Activated T-helper 17 cell treated with anti-CD3 and anti-CD28 coated beads, Interleukin-2, amount 50 U/mL, for 72 hours (primary cell): ENCODE measurements at places on chromosomes 2 and 18. TPM values are rescaled to one million over a fixed set of nuclear protein-coding genes. Genes with fewer than 3 reads are reported as not detected.

DNA sequence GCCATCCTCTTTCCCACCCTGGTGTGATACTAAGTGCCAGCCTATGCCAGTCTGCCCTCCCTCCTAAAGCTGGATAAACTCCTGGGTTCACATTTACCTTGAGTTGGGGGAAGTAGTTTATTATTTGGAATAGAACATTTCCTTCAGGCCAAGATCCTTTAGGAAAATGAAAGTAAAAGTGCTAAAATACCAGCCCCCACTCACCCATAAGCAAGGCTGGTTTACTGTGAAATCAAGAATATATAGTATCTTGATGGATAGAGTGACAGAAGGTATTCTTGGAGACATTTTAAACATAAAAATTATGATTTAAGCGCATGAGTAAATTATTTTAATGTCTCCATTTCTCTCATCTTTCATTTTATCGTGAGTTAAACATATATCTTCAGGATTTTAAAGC is 27.1 kb downstream of the ZNF532 start:
- no peak for ATAC-seq

The NRP2 gene
- 0.91 TPM for total RNA-seq

DNA sequence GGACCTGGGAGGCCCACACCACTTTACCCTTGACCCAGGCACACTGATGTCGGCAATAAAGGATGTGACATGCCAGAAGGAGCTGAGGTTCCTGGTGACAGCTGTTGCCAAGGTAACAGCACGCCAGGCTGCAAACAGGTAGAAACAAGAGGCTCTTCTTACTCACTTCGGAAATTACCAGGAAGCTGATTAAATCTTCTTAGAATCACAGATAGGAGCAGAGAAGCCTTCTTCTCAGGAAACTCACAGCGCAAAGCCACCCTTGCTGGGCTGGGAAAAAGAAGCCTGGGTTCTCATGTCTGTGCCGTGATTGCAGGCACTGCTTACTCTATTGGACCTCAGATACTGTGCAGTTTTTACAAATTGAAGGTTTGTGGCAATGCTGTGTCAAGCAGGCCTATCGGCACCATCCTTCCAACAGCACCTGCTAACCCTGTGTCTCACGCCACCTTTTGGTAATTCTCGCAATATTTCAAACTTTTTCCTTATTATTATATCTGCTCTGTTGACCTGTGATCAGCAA is 61.0 kb upstream of the TAF1B start:
- peak; percentile 82 for ATAC-seq

- no peak for ATAC-seq
Observed at GRCh38 chr2:68060652-68061051, 2.2 kb downstream of the C1D start.

The FZD7 gene
- 1.6 TPM for total RNA-seq

The DNAJC5G gene
- not detected for total RNA-seq

- ATAC-seq = no peak
Observed at GRCh38 chr2:185745864-185746859, 7.6 kb downstream of the FSIP2 start.

DNA sequence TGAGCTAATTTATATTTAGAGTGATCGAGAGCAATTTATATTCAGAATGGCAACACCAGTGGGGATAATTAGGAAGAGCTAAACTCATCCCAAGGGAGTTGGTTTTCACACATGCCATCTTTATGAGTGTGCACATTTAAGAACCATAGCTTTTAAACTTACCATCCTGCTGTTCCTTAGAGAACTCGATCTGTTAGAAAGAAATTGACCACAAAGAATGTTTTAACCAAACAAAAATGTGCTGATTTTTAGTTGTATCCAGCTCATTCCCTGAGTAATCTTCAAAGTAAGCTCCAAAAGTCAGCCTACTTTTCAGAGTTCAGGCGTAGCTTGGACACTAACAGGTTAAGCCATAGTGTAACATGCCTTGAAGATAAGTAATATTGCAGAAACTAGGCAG is 12.6 kb downstream of the MYL1 start:
- ATAC-seq = no peak

The MERTK gene
- 0.87 TPM for total RNA-seq

DNA sequence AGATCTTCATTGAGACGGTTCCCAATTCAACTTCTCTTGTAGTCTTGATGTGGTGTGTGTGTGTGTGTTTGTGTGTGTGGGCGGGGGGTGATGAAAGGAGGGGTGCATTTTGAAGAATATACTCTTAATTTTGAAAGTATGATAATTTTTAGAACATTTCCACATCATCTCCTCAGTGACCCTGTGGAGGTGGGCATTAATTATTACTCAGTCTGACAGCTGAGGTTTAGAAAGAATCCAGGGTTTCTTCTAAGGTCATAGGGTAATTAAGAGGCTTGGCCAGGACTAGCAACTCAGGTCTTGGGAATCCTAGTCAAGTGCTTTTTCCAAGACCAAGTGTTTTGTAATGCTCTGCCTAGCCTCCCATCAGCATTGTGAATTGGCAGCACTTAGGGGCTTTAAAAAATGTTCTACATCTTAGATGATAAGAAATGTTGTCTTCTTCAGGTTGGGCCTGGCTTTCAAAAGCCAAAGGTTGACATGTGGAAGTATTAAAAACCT is 100.5 kb downstream of the SPTBN1 start:
- ATAC-seq = no peak

The ARHGAP25 gene
- total RNA-seq = 54.0 TPM

DNA sequence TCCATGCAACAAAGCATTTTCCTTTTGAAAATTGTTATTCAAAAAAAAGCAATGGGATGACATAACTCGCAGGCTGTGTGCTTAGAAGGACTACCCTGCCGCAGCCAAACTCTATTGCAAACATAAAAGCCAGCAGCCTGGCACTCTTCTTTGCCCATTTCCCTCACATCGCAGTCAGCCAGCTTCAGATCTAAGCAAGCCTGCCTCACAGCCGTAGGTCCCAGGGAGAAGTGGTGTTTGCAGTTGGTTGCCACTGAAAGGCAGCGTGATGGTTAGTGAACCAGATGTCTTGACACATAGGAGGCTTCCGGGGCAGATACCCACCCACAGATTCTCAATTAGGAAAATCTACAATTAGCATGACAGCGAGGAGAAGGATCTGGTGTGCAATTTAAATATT is 655.2 kb downstream of the RNF144A start:
- ATAC-seq = peak; percentile 54

- no peak for ATAC-seq
Observed at GRCh38 chr18:46213295-46213694, 109.1 kb downstream of the HAUS1 start.

DNA sequence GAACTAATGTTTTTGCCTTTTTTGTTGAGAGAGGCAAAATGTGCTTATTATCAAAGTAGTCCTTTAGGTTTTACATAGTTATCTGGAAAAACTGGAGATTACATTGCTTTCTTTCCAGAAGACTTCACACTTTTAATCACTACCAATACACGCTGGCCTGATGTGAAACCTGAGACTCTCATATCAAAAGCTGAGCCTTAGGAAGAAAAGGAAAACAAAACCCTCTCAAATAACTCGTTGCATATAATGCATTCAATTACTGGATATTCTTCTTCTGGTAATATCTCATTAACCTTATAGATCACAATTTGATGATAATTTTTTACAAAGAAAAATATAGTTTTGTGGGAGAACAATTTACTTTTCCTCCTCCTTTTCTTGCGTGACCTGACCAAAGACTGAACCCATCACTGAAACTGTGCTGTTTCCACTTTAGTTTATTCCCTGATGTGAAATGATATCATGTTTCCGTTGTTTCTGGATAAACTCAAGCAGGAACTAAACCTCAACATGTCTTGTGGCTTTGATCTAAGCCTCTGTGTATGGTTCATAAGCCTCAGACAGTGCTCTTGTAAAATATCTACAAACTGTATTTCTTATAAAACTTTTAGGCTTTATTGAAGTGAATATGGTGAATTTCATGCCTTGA is 332.4 kb downstream of the GULP1 start:
- ATAC-seq = peak; percentile 34

DNA sequence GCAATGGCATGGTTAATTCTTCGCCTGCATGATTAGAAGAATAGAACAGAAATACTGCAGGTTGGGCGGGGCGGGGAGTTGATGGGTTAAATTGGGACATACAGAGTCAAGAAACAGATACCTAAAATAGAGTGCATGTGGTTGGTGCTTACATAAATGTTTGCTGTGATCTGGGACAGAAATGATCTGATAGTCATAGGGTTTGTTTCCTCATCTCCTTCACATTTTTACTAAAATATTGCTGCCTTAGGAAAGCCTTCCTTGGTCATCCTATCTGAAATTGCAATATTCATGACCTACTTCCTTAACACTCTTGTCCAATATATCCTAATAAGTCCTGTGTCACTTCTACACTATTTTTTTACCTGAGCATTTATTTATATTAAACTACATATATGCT is 163.9 kb downstream of the TMEFF2 start:
- no peak for ATAC-seq

- no peak for ATAC-seq
Observed at GRCh38 chr18:37617623-37618022, 52.0 kb upstream of the CELF4 start.

The STAT1 gene
- 163 TPM for total RNA-seq

GRCh38 chr2:2688254-2688653 is 357.2 kb upstream of the MYT1L start:
- no peak for ATAC-seq

The C1GALT1C1L gene
- not detected for total RNA-seq

The IHH gene
- 0.28 TPM for total RNA-seq

DNA sequence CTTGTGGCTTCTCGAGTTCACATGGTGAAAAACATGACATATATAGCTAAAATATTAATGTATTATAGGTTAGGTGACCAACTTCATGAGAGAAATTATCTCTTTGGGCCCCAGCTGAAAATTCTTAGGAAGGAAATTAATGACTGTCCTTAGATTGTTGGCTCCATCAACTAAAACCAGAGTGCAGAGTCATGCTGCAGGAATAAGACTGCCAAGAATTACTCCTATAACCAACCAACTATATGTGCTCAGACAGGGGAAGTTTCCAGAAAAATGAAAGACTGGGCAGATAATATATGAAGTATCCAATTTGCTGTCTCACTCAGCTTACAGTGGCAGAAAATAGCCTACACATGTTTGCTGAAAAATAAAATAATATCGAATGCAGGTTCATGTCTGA is 71.0 kb upstream of the TMEFF2 start:
- ATAC-seq = no peak

GRCh38 chr18:59008302-59008974 is 131.2 kb upstream of the SEC11C start:
- ATAC-seq = no peak

GRCh38 chr2:63189026-63189425 is 138.4 kb downstream of the OTX1 start:
- no peak for ATAC-seq

GRCh38 chr2:67054728-67055127 is 342.4 kb upstream of the ETAA1 start:
- ATAC-seq = no peak

The CENPA gene
- 36.1 TPM for total RNA-seq

- no peak for ATAC-seq
Observed at GRCh38 chr2:3459185-3460015, 59.9 kb downstream of the ADI1 start.

GRCh38 chr2:125364192-125364983 is 1291.6 kb upstream of the GYPC start:
- ATAC-seq = no peak

The EPB41L3 gene
- total RNA-seq = 0.09 TPM

- no peak for ATAC-seq
Observed at GRCh38 chr2:204900487-204900886, 355.2 kb downstream of the PARD3B start.
